ENCODE measurements at places on chromosomes 3 and 15. TPM values are rescaled to one million over a fixed set of nuclear protein-coding genes. Genes with fewer than 3 reads are reported as not detected.
A peak's percentile ranks its signal among the peaks of the same experiment; 100 is the strongest.

TRAT1 gene
- not detected for total RNA-seq

DGKG gene
- total RNA-seq: 30.8 TPM

DNA sequence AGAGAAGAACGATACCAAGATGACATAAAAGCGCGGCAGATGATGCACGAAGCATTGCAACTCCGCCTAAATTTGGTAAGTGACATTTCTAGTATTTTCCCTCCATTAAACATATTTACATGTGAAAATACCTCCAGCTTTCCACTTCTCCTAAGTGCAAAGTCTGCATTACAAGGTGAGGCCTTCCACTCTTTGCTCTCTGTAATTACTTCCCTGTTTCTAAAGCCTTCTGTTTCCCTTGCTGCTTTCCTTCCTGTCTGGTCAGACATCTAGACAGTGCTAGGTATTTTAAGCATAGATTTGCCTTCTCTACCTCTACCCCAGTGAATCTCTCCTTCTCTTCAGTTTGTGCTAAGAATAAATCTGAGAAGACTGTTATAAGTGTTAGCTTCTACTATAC lies 1.9 kb downstream of the P2RY12 start:
- DNase-seq: no peak

GRCh38 chr15:48177766-48178647 lies at the start of gene MYEF2:
Gene MYEF2, minus strand, starts transcription at chr15:48178295. Its CDS starts 58 bp downstream, at chr15:48178237.
- DNase-seq: peak; percentile 79

GRCh38 chr15:23372284-23372683 lies 17.7 kb downstream of the GOLGA8S start:
- DNase-seq: no peak

DNA sequence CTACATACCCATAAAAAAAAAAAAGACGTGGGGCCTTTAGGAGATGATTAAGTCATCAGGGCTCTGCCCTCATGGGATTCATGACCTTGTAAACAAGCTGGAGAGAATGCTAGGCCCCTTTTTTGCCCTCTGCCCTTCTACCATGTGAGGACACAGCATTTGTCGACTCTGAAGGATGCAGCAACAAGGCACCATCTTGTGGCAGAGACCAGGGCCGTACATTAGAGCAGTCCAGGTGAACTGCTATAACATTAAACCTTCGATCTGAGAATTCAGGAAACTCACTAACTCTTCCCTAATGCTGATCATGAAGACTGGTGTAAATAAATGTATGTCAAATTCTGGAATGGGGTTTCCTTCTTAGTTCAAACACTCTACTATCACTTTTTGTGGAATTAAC lies 30.7 kb upstream of the SIAH2 start:
- DNase-seq: no peak

All from Right ventricle myocardium superior (tissue), 1 donor.